ENCODE measurements at places on chromosomes 7 and 10. TPM values are rescaled to one million over a fixed set of nuclear protein-coding genes. Genes with fewer than 3 reads are reported as not detected.

GRCh38 chr10:132865171-132865631, 77.2 kb downstream of the CFAP46 start:
- no peak overlapping the region for H3K27ac ChIP-seq
- DNase-seq, result no peak
- H3K4me1 ChIP-seq, result no peaks in the 10 kb centered on the region
- H3K4me3 ChIP-seq, result no peak overlapping the region

GRCh38 chr10:14534152-14534551, 203.4 kb upstream of the FRMD4A start:
- no peak overlapping the region for H3K27ac ChIP-seq
- DNase-seq, result no peak

DNA sequence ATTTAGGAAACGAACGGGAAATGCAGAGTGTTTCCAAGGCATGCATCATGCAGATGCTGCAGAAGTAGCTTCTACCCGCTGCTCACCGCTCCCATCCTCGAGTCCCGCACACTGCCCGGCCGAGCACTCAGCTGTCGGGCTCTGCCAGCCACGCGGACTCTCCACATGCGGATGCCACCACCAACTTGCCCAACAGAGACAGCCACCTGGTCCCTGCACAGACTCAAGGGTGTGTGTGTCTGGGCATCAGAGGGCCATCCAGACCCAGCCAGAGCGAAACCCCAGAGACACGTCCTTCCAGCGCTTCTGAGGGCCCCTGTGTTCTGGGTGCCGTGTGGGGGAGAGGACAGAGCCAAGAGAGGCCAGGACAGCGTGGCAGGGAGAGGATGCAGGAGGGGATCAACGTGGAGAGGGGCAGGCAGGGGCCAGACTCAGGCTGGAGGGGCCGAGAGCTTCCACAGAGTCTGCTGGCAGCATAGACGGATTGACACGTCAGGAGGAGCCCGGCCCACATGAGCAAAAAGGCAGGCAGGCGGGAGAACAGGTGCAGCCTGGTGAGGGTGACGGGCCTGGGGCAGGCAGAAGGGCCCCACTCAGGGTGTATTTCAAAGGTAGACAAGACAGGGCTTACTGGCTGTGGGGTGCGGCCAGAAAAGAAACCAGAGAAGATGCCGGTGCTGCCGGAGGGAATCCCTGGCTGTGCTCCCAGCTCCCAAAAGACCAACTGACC, 18.3 kb downstream of the GPER1 start:
- no peaks in the 10 kb centered on the region for H3K27me3 ChIP-seq
- no peak overlapping the region for H3K4me3 ChIP-seq
- H3K27ac ChIP-seq, result no peak overlapping the region
- no peaks in the 10 kb centered on the region for H3K36me3 ChIP-seq
- peaks cover 6% of the 10 kb centered on the region for H3K4me1 ChIP-seq

Gene HMX3
- total RNA-seq, result not detected

GRCh38 chr10:70585578-70586169, 16.9 kb downstream of the PRF1 start:
- DNase-seq, result no peak
- H3K4me3 ChIP-seq, result no peak overlapping the region
- H3K36me3 ChIP-seq, result no peaks in the 10 kb centered on the region

GRCh38 chr10:60490013-60490412, 100.3 kb upstream of the ANK3 start:
- DNase-seq, result no peak
- H3K27ac ChIP-seq, result no peak overlapping the region
- H3K36me3 ChIP-seq, result peaks cover 3% of the 10 kb centered on the region
- no peaks in the 10 kb centered on the region for H3K4me1 ChIP-seq

DNA sequence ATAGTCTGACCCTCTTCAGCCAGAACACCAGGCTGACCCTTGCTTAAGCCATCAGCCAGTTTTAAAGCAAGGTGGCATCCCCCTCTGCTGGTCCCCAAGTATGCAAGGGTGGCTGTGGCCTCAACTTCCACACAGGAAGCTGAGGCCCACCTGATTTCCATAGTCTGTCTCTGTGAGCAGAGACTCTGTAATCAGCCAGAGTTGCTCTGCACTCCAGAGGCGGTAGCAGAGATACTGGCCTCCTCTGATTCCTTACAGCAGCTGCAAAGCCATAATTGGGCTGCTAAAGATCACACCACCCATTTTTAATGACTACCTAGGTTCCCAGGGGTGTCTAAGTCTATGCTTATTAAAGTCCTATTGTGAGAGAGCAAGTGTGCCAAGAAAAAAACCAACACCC, 1.8 kb downstream of the PDAP1 start:
- H3K4me3 ChIP-seq, result no peak overlapping the region
- H3K4me1 ChIP-seq, result peaks cover 37% of the 10 kb centered on the region
- H3K27ac ChIP-seq, result peak overlapping the region; percentile 93
- peaks cover 15% of the 10 kb centered on the region for H3K36me3 ChIP-seq

Gene STK17A
- total RNA-seq, result 123 TPM

Gene STEAP1B
- 0.18 TPM for total RNA-seq

DNA sequence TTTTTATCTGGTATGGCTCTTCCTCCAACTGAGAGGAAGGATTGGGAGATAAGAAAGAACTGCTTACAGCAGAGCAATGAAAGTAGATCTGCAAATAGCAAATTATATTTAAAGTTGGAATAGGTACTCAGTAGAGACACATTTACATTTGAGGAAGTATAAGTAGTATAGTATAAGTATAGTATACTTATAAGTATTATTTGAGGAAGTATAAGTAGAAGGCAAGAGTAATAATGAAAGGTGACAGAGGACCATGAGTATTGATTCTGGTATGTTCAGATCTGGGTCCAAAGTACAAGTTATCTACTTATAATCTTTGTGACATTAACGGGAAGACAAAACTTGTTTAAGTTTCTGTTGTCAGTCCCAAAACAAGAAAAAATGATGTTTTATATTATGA, 527.6 kb upstream of the SORCS1 start:
- H3K27me3 ChIP-seq, result no peaks in the 10 kb centered on the region
- H3K4me3 ChIP-seq, result no peak overlapping the region
- H3K36me3 ChIP-seq, result no peaks in the 10 kb centered on the region
- H3K27ac ChIP-seq, result no peak overlapping the region
- no peaks in the 10 kb centered on the region for H3K4me1 ChIP-seq
- no peak for DNase-seq

- H3K4me1 ChIP-seq, result peaks cover 3% of the 10 kb centered on the region
- H3K27ac ChIP-seq, result no peak overlapping the region
- H3K36me3 ChIP-seq, result no peaks in the 10 kb centered on the region
- H3K27me3 ChIP-seq, result no peaks in the 10 kb centered on the region
- H3K4me3 ChIP-seq, result no peak overlapping the region
- DNase-seq, result no peak
Measured at GRCh38 chr7:107782374-107782773, 20.6 kb downstream of the SLC26A3 start.

Gene PPIA
- 535 TPM for total RNA-seq

- no peak overlapping the region for H3K4me3 ChIP-seq
- DNase-seq, result no peak
- H3K36me3 ChIP-seq, result no peaks in the 10 kb centered on the region
- H3K27ac ChIP-seq, result no peak overlapping the region
- no peaks in the 10 kb centered on the region for H3K27me3 ChIP-seq
Measured at GRCh38 chr7:92767437-92767836, 68.9 kb downstream of the CDK6 start.

Gene TMEM72
- not detected for total RNA-seq

DNA sequence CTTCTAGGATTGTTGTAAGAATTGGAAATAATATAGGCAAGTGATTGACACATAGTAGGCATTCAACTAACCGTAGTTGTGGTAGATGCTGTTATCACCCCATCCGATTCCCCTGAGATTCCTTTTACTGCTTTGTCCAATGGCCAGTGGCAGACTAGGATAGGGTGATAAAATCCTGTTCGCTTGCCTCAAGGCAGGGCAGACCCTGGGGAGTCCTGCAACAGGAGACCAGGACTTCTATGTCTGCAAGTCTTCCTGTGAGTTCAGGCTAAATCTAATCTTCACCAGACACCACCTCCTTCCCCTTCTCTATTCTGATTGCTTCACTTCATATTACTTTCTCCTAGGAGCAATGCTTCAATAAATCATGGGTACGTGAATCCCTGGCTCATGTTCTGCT, 42.8 kb upstream of the CREB5 start:
- no peaks in the 10 kb centered on the region for H3K36me3 ChIP-seq
- no peaks in the 10 kb centered on the region for H3K27me3 ChIP-seq
- H3K4me1 ChIP-seq, result no peaks in the 10 kb centered on the region
- no peak overlapping the region for H3K27ac ChIP-seq
- DNase-seq, result no peak
- no peak overlapping the region for H3K4me3 ChIP-seq

Gene CFAP46
- total RNA-seq, result not detected

DNA sequence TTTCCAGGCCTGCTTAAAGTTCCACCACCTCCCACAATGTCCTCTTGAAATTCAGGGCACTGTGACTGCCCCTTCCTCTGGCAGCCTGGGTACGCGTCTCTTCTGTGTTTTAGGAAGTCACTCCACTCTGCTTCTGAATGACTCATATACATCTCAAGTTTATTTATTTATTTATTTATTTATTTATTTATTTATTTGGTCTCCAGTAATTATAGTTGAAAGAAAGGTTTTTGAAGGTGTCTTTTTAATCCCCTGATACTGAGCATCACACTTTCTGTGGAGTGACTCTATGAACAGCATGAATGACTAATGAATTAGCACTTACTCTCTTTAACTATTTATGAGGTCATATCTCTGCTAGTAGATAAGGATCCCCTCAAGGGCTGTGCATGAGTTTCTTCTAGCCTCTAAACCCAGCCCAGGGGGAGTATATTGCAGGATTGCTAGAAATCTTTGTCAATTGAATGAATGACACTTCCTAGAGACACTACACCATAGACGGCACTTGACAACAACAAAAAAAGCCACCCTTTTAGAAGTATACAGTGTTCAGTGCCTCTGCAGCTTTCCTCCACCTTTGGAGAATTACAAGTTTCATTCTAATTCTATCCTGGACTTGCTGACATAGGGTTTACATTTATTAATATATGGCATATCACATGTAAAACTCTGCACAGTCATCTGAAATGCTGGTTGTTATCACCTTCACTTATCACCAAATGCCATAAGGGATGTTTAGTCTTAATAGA, 2.1 kb downstream of the MACC1 start:
- no peak overlapping the region for H3K4me3 ChIP-seq
- no peak overlapping the region for H3K27ac ChIP-seq
- no peak for DNase-seq
- no peaks in the 10 kb centered on the region for H3K36me3 ChIP-seq

GRCh38 chr7:77543910-77544309, 6.8 kb downstream of the PTPN12 start:
- H3K36me3 ChIP-seq, result no peaks in the 10 kb centered on the region
- no peak overlapping the region for H3K4me3 ChIP-seq
- DNase-seq, result no peak
- no peaks in the 10 kb centered on the region for H3K27me3 ChIP-seq
- H3K4me1 ChIP-seq, result no peaks in the 10 kb centered on the region

DNA sequence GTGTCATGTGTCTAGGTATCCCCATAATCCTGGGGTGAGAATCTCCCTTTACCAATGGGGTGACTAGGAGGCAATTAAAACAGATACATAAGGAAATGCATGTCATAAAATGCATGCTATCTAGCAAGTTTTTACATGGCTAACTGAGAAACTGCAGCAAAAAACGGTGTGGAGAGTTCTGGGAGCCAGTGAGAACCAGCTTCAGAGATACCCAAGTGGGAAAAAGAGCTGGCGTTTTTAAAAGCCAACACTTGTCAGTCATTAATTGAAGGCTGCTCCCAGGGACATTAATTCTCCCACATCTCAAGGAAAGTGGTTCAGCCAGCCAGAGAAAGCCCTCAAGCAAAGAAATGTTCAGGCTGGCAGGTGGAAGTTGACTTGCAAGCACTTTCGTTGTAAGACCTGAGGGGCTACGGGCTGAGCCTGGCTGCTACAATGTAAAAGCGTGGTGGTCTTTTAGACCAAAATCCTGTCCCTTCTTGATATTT, 28.1 kb downstream of the ST8SIA6 start:
- H3K4me1 ChIP-seq, result peaks cover 77% of the 10 kb centered on the region
- H3K4me3 ChIP-seq, result peak overlapping the region; percentile 4
- H3K27me3 ChIP-seq, result no peaks in the 10 kb centered on the region

GRCh38 chr7:20794676-20795075, 8.0 kb upstream of the SP8 start:
- no peak overlapping the region for H3K27ac ChIP-seq
- H3K4me1 ChIP-seq, result peaks cover 7% of the 10 kb centered on the region
- H3K27me3 ChIP-seq, result peaks cover 12% of the 10 kb centered on the region
- H3K36me3 ChIP-seq, result no peaks in the 10 kb centered on the region

Gene SFTPA1
- total RNA-seq, result not detected

- H3K36me3 ChIP-seq, result no peaks in the 10 kb centered on the region
- no peaks in the 10 kb centered on the region for H3K27me3 ChIP-seq
- H3K4me1 ChIP-seq, result no peaks in the 10 kb centered on the region
- H3K27ac ChIP-seq, result no peak overlapping the region
- DNase-seq, result no peak
Measured at GRCh38 chr7:83849131-83849530, 200.2 kb upstream of the SEMA3E start.

DNA sequence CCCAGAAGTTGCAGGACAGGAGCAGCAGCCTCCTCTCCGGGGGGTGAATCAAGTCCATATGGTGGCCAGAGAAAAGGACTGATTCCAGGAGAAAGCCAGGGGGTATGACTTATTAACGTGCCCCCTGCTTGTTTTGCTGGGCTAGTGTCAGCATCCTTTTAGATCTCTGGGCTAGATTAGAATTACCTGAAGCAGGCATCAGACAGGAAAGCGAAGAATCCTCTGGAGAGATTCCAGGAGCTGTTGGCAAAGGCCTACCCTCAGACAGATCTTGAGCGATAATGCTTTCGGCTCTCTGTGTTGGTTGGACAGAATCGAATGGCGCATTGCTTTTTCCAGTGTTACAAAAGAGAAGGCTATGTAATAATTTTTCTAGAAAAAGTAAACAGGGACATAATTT, 164.0 kb upstream of the GLI3 start:
- no peaks in the 10 kb centered on the region for H3K4me1 ChIP-seq
- H3K27me3 ChIP-seq, result no peaks in the 10 kb centered on the region
- no peak overlapping the region for H3K4me3 ChIP-seq
- no peak for DNase-seq

DNA sequence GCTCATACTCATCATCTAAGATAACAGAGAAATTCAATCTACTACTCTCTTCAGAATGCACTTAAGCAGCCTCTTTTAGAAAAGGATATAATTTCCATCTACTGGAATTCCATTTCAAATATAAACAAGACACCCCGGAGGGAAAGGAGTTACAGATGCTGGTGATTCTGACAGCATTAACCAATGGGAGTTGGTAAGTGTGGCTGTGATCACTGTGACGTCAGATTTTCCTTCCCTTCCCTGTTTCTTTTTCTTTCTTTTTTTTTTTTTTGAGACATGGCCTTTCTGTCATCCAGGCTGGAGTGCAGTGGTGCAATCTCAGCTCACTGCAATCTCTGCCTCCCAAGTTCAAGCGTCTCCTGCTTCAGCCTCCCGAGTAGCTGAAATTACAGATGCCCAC, 106.6 kb downstream of the ACTR3B start:
- no peaks in the 10 kb centered on the region for H3K27me3 ChIP-seq
- H3K36me3 ChIP-seq, result no peaks in the 10 kb centered on the region
- H3K4me3 ChIP-seq, result no peak overlapping the region
- no peak overlapping the region for H3K27ac ChIP-seq
